ENCODE measurements at places on chromosomes 4 and X.

GRCh38 chrX:134654398-134655012 lies 3.8 kb downstream of the PLAC1 start:
- no peak for DNase-seq

DNA sequence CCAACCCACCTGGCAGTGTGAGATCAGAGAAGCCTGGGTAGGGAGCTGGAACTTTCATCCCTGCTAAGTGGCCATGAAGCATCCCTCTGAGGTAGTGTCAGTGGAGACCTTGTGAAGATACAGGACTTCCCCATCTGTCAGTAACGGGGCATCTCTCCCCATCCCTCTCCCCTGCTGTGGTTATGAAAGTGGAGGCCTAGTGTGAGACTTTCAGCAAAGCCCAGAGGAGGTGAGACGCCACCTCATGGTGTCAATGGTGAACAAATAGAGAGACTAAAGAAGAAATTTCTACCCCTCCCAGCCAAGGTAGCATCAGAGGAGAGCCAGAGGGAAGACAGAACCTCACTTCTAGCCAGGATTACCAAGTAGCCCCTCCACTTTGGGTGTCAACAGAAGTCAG lies 150.2 kb downstream of the VEGFC start:
- DNase-seq = peak; percentile 20

- DNase-seq = no peak
These were observed 236.2 kb downstream of the FRAS1 start for GRCh38 chr4:78293348-78293747.

- peak; percentile 51 for DNase-seq
These were observed 6.7 kb upstream of the PPID start for GRCh38 chr4:158729716-158730559.

DNA sequence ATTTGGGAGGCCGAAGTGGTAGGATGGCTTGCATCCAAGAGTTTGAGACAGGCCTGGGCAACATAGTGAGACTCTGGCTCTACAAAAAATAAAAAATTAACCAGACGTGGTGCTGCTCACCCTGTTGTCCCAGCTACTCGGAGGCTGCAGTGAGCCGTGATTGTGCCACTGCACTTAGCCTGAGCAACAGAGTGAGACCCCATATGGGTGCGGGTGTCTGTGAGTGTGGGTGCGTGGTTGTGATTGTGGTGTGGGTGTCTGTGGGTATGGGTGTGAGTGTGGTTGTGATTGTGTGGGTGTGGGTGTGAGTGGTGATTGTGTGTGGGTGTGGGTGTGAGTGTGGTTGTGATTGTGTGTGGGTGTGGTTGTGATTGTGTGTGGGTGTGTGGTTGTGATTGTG lies 114.6 kb downstream of the UBE2K start:
- no peak for DNase-seq

- DNase-seq = no peak
These were observed 45.5 kb downstream of the FAM9B start for GRCh38 chrX:8988446-8988845.

- DNase-seq = no peak
These were observed 609.6 kb upstream of the SPANXN1 start for GRCh38 chrX:144637731-144638130.

DNA sequence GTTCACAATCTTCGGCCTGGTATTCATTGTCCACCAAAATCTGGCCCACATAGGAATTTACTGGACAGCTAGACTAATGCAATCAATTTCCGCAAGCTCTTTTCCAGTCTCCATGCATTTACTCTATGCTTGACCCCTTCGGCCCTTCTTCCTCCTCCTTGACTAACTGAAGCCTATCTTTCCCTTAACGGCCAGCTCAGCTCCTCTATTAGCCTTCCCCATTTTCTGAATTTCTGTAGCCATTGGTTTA lies 1.2 kb upstream of the PHKA2 start:
- DNase-seq = no peak

DNA sequence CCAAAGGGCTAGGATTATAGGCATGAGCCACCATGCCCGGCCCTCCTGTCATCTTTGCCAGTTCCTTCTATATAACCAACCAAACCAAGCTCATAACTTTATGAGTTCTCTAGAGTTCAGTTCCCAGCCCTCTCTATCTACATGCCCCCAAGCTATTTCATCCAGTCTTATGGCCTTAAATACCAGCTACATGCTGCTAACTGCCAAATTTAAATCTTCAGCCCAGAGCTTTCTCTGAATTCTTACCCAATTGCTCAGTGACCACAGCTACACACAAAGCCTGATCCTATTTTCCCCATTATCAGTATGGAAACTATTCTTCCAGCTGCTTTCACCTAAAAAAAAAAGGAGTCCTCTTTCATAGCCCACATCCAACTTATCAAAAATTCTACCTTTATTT lies 23.1 kb downstream of the TMEM184C start:
- DNase-seq = no peak

GRCh38 chrX:133081990-133082389 lies 14.9 kb downstream of the USP26 start:
- DNase-seq = no peak

- DNase-seq = no peak
These were observed 72.8 kb downstream of the IRF2 start for GRCh38 chr4:184401397-184402171.

DNA sequence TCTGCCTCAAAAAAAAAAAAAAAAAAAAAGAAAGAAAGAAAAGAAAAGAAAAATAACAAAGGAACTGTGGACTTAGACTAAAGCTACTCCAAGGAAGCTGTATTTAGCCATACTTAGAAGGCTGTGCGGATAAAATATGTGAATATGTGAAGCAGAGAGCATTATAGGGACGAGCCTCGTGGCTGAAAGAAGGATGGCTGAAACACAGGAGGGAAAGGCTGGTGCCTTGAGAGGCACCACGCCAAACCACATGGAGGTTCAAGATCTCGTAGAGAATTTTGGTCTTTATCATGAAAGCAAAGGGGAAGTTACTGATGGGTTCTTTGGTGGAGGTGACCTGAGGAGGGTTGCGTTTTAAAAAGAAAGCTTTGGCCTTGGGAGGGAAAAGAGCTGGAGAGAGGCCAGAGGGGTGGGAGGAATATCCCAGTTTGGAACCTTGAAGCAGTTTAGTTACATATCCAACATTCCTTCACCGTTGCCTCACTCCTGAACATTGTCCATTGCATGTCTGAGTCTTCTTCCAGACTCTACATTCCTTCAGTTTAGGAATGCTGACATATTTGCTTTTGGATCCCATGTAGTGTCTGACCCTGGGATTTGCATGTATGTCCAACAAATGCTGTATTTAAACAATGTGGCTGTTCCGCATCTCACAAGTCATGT lies 82.5 kb downstream of the CPE start:
- no peak for DNase-seq

GRCh38 chr4:77178560-77178959 lies 21.6 kb downstream of the CCNG2 start:
- DNase-seq = no peak

- DNase-seq = no peak
These were observed 40.7 kb downstream of the FAM184B start for GRCh38 chr4:17740702-17741101.

- no peak for DNase-seq
These were observed 16.9 kb downstream of the ZFP42 start for GRCh38 chr4:188012426-188012945.

DNA sequence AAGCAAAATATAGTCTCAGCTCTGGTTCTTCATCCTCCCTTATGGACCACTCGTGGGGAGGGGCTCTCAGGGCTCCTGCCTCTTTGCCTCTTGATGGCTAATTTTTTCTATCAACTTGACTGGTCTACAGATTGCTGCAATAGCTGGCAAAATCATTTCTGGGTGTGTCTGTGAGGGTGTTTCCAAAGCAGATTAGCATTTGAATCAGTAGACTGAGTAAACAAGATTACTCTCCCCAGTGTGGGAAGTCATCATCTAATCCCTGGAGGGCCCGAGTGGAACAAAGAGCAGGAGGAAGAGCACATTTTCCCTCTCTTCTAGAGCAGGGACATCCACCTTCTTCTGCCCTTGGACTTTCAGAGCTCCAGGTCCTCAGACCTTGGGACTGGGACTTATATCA lies 153.5 kb downstream of the STK32B start:
- DNase-seq = no peak

DNA sequence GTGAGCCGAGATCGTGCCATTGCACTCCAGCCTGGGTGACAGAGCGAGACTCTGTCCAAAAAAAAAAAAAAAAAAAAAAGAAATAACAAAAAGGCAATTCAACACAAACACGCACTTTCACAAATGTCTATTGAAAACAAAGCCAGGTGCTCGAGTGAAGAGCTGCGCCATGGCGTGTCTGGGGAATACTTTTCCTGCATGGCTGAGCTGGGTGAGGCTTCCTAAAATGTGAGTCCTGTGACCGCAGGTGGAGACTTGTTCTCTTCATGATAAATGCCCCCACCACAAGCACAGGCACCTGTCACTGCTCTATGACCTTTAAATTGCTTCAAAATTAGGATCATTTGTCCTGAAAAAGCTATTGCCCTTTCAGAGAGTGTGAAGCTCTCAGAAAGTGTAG lies 4.0 kb upstream of the ABLIM2 start:
- DNase-seq = no peak

DNA sequence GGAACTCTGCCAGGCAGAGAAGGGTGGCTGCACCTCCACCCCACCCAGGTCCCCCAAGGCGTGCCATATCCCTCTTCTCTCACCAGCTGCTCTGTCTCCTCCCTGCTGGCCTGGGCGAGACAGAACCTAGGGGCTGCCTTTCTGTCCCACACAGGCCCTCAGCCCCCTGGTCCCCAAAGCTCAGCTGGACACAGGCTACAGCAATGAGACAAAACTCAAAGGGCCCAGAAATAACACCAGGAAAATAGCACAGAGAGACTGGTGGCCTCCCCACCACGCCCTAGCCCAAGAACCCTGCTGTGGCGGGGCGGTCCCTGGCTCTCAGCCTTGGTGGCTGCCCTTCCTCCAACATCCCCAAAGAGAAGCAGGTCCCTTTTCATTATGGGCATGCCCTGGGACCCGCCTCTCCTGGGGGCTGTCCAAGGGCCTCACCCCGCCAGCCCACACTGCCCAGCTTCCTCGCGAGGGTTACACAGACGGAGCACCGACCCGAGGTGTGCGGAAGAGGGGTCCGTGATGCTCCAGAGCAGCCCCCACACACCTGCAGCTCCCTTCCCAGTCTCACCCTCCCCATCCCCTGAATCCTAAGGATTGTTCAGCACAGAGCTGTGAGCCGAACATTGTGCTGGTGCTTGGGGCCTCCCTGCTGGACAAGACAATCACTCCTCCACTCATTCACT lies 67.7 kb upstream of the HMX1 start:
- DNase-seq = no peak

- no peak for DNase-seq
These were observed 81.1 kb downstream of the FAAH2 start for GRCh38 chrX:57367649-57368048.

Data from GM13976 (cell line).